ENCODE measurements at places on chromosomes 7 and 10.
A peak's percentile ranks its signal among the peaks of the same experiment; 100 is the strongest.

DNA sequence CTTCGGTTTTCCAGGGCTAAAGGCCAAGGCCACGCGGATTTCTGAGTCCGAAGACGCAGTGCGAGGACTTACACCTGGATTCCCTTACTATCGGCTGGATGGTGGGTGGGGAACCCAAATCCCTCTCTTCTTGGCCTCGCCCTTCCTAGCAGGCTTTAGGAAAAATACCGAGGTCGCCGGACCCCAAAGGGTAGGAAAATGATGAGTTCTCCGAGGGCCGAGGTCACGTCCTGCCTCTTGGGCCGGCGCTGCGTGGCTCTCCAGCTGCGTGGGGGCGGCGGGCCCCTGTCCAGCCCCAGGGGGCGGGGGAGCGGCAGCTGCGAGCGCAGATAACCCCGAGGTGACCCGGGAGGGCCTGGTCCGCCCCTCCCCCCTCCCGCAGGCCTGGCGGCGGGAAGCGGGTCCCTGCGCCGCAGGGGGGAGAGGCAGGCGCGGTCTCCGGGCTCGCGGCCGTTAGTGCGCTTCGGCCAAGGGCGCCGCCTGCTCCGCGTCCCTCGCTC is 805 bp upstream of the HMX3 start:
- DNase-seq = no peak

- DNase-seq = no peak
Observed at GRCh38 chr7:36315309-36315944, 74.2 kb upstream of the ANLN start.

GRCh38 chr10:129891806-129892205 is 72.3 kb downstream of the EBF3 start:
- no peak for DNase-seq

DNA sequence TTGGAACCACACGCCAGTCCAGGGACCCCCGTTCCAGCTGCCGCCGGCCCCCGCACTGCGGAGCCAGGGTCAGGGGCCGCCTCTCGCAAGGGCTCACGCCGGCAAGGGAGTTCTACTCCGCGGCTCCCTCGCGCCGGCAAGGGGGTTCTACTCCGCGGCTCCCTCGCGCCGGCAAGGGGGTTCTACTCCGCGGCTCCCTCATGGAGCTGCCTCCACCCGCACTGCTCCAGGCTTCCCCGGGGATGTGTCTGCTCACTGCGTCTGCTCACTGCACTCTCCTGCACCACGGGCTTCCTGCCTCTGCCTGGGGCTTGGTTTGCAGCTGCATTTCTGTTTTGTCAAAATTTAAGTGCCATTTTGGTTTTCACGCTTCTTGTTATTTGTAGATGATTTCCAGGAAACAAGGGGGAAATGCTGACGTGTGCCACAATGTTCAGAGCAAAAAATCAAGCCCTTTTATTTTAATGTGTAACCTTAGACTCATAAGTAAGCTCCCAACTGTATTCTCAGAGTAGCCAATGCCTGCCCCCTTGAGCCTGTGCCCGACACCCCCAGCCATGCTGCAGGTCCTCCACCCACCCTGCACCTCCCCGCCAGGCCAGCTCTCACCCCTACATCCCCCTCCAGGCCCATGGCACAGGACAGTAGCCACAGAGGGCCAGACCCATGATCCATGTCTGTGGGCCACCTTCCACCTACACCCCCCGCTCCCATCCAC is 246.2 kb downstream of the MAD1L1 start:
- DNase-seq = no peak

DNA sequence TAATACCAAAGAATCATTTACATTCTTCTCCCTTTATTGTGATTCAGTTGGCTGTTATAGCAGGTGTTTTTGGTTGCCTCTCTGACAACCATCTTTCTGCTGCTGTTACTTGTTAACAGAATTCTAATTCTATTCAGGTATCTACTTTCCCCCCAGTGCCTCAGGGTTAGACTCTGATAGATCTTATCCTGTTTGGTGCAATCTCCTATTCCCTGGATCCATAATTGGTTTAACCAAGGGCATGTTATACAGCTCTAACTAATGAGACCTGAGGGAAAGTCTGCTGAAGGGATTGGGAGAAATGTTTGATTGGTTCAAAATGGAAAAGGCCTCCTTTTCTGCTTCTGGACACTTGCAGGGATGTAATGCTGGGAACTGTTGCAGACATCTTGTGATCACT is 161.5 kb downstream of the GPR158 start:
- no peak for DNase-seq

- no peak for DNase-seq
Observed at GRCh38 chr7:144481833-144482232, 78.3 kb upstream of the NOBOX start.

DNA sequence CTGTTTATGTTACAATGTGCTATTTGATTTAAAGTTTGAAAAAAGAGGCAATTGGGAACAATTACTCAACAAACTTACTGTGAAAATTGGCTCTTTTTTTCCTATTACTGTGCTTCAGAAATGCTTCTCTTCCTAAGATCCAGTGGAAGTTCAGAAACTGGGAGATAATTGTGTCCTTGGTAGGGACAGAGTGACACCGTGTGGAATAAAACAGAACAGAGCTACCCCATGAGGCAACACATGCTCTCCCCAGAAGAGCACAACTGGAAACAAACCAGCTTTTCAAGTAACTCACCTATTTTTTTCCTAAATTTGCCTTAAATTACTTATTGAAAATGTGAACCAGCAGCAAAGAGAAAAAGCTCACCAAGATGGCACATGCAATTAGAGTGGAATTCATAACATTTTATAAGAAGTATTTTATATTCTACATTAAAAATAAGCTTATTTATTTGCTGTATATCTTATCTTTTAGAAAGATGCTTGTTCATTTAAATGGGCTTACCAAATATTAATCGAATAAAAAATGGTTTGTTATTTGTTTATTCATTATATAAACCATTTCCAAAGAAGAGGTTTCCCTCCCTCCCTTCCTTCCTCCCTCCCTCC is 346.1 kb upstream of the ANKRD30A start:
- peak; percentile 9 for DNase-seq

DNA sequence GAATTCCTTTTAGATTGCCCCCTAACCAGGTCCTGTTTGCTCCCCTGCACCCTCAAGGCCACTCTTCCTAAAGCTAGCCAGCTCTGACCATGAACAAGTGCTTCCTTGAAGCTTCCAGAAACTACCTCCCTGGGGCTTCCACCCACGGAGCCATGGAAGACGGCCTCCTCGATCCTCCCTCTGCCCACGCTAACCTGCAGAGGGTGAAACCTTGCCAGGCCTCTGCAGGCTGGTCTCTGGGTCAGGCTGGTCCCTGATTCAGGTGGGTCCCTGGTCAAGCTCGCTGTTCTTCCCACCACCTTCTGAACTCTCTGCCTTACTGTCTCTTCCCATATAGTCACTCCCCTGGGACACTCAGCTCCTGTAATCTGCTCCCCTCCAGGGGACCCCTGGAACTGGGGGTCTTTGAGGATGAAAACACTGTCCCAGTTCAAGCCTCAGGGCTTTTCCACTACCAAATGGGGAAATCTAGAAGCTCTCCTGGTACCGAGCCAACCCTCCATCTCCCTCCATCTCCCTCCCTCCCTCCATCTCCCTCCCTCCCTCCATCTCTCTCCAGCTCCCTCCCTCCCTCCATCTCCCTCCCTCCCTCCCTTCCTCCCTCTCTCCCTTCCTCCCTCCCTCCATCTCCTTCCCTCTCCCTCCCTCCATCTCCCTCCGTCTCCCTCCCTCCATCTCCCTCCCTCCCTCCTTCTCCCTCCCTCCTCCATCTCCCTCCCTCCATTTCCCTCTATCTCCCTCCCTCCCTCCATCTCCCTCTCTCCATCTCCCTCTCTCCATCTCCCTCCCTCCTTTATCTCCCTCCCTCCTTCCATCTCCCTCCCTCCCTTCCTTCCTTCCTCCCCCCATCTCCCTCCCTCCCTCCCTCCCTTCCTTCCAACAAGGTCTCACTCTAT is 2.9 kb downstream of the MLXIPL start:
- no peak for DNase-seq

DNA sequence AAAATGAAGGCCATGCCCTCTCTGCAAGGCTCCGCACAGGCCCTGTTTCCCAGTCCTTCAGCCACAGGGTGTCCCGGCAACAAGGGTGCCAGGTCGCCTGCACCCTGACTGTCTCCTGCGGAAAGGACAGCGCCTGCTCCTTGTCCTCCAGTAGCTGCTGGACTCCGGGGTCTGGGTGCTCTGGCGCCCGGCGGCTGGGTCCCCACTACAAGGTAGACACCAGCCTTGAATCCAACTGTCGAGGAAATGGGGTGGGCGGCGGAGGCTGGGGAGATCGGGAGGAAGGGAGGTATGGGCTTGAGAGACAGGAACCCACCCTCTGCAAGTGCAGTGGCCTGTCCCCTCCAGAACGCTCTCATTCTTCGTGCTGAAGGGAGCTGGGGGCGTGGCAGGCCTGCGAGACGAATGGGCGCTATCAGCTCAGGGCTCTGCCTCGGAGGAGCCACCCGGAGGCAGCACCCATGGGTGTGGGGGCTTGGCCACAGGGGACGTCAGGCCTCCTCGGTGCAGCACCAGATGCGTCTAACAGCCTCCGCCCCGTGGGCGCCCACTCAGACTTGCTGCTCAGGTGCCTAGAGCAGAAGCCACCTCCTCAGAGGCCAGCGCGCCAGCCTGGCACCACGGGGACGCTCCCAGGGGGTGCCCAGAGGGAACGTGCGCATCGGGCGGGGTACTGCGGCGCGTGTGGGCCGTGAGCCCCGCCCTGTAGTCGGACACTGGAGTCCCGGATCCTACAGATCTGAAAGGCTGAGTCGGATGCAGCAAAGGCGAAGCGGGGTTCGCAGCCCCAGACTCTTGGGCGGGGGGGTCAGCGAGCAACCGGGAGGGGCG is 15.6 kb downstream of the ADAM8 start:
- DNase-seq = no peak

GRCh38 chr10:44300666-44301649 is 83.9 kb downstream of the CXCL12 start:
- DNase-seq = no peak

- no peak for DNase-seq
Observed at GRCh38 chr10:104146882-104147281, 24.9 kb downstream of the SFR1 start.

- no peak for DNase-seq
Observed at GRCh38 chr10:119705434-119705831, 20.4 kb upstream of the INPP5F start.

DNA sequence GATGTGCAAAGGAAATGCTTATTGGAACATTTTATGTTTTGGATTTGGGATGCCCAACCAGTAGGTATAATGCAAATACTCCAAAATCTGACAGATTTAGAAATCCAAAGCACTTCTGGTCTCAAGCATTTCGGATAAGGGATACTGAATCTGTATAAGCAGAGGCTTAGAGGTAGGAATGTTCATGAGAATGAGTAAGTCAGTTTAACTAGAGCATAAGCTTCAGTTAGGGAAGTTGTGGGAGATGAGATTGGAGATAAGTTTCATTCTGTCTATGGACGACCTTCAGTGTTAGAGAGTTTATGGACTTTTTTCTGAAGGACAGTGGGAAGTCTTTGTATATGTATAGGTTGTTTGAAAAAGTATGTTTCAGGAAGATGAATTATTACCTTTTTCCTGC is 10.4 kb downstream of the TAX1BP1 start:
- DNase-seq = no peak

DNA sequence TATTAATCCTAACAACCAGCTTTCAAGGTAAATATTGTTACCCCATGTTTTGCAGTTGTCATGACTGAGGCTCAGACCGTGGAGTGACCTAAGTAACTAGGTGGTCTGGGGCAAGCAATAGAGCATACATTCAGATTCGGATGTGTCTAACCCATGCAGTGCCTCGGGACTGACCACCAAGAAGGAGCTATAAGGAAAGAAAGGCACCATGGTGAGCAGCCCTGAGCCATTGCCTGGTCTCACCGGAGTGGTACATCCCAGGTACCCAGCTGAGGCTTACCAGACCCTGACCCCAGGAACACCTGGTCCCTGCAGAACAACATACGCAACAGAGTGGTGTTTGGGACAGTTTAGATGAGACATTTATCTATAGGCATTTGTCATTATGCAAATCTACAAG is 175.5 kb upstream of the ZMIZ1 start:
- no peak for DNase-seq

GRCh38 chr7:22140578-22140977 is 194.9 kb upstream of the CDCA7L start:
- DNase-seq = no peak

- DNase-seq = no peak
Observed at GRCh38 chr7:138025215-138026186, 23.6 kb upstream of the CREB3L2 start.

GRCh38 chr7:43697690-43698089 is 31.6 kb downstream of the COA1 start:
- DNase-seq = no peak

- DNase-seq = no peak
Observed at GRCh38 chr7:15686295-15686956, at the start of gene MEOX2. Gene MEOX2, minus strand, starts transcription at chr7:15686683. Its CDS starts 281 bp downstream, at chr7:15686402.

- DNase-seq = no peak
Observed at GRCh38 chr7:28149291-28150101, 31.1 kb downstream of the JAZF1 start.

DNA sequence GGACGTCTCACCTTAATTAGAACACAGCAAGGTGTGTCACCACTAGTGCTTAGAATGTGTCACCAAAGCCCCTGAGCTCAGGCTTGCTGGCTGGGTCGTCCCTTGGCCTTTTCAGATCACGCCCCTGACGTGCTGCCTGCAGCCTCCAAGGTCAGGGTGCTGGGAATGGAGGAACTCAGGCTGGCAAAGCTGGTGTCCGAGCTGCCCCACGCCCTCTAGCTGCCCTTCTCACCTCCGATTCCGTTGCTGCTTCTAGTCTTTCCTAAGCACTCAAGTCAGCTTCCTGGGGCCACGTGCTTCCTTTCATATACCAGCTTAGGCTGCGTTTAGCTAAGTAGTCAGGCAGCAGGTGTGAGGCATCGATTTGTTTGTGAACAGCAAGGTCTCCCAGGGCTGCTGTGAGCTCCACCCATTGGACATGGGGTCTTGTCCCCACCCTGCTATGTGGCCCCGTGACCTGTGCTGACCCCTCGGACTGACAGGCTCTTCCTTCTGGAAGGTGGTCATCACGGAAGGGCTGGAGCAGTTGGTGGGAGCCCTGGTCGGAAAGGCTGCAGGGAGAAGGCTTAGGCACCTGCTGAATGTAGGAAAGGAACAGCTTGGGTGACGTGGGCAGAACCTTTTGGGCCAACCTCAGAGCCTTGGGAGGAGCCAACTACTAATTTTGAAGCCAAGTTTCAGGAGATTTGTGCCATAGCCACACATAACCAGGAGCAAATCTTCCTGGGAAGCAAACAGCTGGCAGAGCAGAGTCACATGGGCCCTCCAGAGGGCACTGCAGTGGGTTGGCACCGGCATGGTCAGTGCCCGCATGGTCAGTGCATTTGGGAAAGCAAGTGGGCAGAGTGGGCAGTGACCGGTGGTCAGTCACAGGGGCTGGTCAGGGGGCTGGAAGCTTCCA is 28.8 kb downstream of the VIPR2 start:
- DNase-seq = no peak

Measured in iPS DF 6.9 (cell line).